Stimulated activated CD4-positive, alpha-beta T cell treated with anti-CD3 and anti-CD28 coated beads, Interleukin-12 subunit alpha, Interleukin-12 subunit beta, amount 100 ng/mL, for 4 hours (primary cell): ENCODE measurements at places on chromosomes 1 and 21.

DNA sequence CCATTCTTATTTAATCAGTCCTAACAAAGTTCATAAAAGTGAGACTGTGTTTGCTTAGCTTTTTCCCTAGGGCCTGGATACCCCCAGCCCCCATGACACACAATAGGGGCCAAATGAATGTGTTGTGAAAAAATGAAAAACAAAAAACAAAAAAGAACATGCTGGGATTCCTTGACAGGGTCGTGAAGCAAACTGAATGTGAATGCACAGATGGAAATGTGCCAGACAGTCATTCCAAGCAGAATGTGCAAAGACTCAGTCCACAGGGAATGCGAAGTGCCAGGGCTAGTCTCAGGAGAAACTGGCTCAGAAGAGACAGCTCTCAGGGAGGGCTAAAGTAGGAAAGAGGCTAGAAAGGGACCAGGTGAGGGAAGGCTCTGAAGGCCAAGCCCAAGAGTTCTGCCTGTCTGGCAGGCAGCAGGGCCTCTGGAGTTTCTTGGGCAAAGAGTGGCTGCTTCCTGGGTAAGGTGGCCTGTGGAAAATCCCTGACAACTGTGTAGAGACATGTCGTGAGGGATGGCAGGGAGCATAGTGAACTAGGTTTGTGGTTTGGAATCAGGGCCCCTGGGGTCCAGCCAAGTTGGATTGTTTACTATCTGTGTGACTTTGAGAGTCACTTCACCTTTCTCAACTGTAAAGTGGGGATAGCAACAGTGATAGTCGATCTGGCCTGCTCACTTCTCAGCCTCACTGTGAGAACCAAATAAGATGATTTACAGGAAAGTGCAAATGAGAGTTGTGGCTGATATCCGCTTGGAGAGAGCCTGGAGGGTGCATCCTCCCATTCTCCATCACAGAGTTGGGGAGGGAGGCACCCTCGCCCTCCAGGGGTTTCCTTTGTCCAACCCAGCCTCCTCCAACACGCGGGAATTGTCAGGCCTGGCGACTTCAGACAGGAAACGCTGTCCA, 1.2 kb upstream of the ADAM15 start:
- DNase-seq: no peak

- DNase-seq: no peak
These were observed 138.0 kb downstream of the RERE start for GRCh38 chr1:8679395-8679800.

DNA sequence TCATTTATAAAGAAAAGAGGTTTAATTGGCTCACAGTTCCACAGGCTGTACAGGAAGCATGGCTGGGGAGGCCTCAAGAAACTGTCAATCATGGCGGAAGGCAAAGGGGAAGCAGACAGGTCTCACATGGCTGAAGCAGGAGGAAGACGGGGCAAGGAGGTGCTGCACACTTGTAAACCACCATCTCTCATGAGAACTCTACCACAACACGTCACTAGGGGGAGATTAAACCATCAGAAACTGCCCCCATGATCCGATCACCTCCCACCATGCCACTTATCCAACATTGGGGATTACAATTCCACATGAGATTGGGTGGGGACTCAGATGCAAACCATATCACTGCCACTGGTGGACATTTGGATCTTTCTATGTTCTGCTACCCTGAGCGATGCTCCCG, 351.4 kb downstream of the NPHP4 start:
- no peak for DNase-seq

DNA sequence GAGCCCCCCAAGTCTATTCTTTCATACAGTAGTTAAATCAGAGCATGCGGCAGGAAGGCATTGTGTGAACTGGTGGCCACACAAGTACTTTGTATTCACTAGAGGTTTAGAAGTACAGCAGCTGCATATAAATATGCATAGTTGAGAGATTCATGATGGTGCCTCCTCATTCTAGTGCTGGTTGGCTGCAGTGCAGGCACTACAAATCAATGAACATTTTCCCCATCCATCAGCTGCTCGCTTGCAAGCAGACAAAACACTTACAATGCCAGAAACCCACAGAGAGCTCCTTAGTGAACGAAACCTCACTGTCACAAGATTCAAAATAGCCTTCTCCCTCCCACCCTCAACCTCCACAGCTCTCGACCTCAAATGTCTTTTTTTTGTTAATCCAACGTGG, 726.2 kb downstream of the USP25 start:
- DNase-seq: no peak

DNA sequence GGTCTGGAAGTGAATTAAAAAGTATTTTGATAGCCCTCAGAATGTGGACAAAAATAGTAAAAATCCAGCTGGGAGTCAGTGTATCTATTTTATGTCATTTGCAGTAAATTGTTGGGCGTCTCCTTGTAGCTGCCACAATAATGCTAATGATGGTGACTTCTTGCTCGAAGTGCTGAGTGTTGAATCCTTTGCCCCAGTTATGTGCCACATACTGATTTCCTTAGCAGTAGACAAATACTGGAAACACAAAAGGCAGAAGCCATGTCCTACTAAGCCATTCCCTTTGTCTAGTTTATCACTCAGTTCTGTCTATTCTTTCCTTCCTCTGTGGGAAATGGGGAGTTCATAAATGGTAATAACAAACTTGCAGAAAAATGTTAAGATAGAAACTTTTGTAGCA, 70.7 kb upstream of the CXADR start:
- DNase-seq: no peak

DNA sequence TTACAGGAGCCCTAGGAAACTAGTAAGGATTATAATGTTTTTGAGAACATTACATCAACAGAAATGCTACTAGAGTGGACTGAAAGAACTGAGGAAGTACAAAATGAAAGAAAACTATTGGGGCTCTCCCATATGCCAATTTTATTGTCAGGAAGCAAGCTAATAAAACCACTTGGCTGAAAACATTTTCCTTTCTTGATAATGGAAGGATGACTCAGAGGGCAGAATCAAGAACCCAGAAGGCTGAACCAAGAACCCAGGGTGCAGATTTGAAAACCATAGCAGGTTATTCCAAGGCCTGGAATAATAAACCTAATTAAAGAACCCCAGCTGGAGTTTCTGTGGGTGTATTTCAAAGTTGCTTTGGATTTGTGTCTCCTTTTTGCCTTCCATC, 70.7 kb downstream of the RPE65 start:
- no peak for DNase-seq

DNA sequence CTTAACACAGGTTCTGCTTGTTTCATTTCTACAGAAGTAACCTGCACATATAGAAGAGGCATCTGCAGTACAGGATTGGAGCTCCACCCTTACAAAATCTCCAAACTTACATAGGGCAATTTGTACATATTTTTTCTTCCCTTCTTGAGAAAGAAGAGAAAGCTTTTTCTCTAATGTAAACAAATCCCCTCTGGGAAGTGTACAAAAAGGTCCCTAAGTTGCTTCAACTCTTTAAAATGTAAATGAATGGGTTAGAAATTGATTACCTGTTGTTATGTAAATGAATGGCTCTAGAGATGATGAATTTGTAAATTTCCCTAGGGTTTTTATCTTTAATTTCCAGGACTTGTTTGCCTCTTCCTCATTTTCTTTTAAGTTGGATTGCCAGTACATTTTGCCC, 1183.7 kb downstream of the MRPL39 start:
- DNase-seq: no peak

DNA sequence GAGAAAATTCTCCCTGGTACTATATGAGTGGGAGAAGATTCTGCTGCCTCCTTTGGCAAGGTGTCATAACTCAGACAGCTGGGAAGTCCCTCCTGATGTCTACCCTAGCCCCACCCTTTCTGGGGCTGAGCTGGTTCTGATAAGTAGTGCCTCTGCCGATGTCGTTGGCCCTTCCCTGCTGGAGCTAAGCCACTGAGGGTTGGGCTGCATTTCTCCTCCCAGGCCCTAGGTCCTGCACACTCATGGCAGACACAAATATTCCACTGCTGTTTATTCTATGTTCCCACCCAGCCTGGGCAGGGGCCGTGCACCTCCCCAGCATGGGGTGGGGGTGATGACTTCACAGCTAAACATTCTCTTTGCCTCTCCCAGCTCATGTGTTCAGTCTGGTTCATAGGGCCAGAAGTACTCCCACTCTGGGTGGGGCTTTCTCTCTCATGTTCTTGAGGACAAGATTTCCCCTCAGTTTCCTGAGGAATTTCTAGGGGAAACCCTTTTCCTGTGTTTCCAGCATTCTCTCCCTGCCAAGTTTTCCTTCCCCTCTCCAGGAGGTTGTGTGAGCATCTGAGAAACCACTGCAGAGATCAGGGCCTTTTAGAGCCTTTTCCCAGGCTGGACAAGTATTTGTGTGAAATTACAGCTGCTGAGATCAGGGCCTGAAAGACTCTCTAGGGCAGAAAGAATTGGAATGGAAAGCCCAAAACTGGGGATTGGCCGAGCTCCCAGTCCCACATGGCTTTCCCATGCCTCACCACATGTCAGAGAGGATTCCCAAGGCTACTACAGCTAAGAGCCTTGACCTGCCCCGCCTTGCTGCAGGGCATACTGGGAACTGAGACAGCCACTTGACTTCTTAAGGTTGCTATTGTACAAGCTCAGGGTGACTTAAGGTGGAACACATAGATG, 66.2 kb downstream of the ATP2B4 start:
- no peak for DNase-seq

GRCh38 chr21:31173881-31174555, 135.7 kb upstream of the KRTAP19-8 start:
- DNase-seq: peak; percentile 58
